Breast epithelium (tissue), 4 donors: ENCODE measurements at places on chromosomes 1 and 21. TPM values are rescaled to one million over a fixed set of nuclear protein-coding genes. Genes with fewer than 3 reads are reported as not detected.

The KRTAP10-6 gene
- total RNA-seq: not detected

The CFAP141 gene
- not detected for total RNA-seq

The INSRR gene
- total RNA-seq: not detected

The CXADR gene
- 0.32 TPM for total RNA-seq

The BSND gene
- total RNA-seq: not detected

The MAP1LC3C gene
- total RNA-seq: 7.2 TPM

The GNL2 gene
- total RNA-seq: 71.8 TPM

The KIF26B gene
- total RNA-seq: 1.0 TPM

The SPATA21 gene
- not detected for total RNA-seq

The RGS4 gene
- 6.7 TPM for total RNA-seq

The C1orf115 gene
- 38.1 TPM for total RNA-seq

The CD2 gene
- 3.5 TPM for total RNA-seq

The TENT5C gene
- 10.2 TPM for total RNA-seq

The FBXO28 gene
- 50.5 TPM for total RNA-seq

The SLC9C2 gene
- not detected for total RNA-seq

The TRPM2 gene
- 7.9 TPM for total RNA-seq

The RIIAD1 gene
- total RNA-seq: not detected

The AMY2B gene
- total RNA-seq: 47.2 TPM

The ICOSLG gene
- total RNA-seq: 0.80 TPM

The RASAL2 gene
- 28.5 TPM for total RNA-seq

The B3GALT2 gene
- total RNA-seq: 0.29 TPM

The GSTM1 gene
- total RNA-seq: 33.8 TPM

The HSPA6 gene
- total RNA-seq: 5.3 TPM

The RAD54L gene
- total RNA-seq: 1.8 TPM

The C1orf159 gene
- 24.0 TPM for total RNA-seq

The UBXN10 gene
- total RNA-seq: 4.9 TPM

The PAQR7 gene
- total RNA-seq: 7.2 TPM

The CDA gene
- total RNA-seq: 1.0 TPM

The CC2D1B gene
- total RNA-seq: 33.1 TPM

The C1orf87 gene
- not detected for total RNA-seq

The ALDH4A1 gene
- 23.7 TPM for total RNA-seq

The CFAP74 gene
- total RNA-seq: 0.98 TPM

The CD48 gene
- 5.4 TPM for total RNA-seq

The CSF3R gene
- total RNA-seq: 54.2 TPM

The ABCB10 gene
- total RNA-seq: 13.8 TPM

The TAS1R2 gene
- total RNA-seq: not detected

The MINDY1 gene
- total RNA-seq: 33.5 TPM

The LCE1D gene
- not detected for total RNA-seq

The CELA2A gene
- total RNA-seq: not detected

The ERG gene
- 14.0 TPM for total RNA-seq

The HPCAL4 gene
- not detected for total RNA-seq

The SMIM11 gene
- total RNA-seq: 16.4 TPM

The NBL1 gene
- total RNA-seq: 111 TPM

The TMEM52 gene
- total RNA-seq: 2.9 TPM

The HEYL gene
- 5.2 TPM for total RNA-seq

The NBPF4 gene
- total RNA-seq: not detected

The SH2D1B gene
- not detected for total RNA-seq

The NGF gene
- 7.2 TPM for total RNA-seq

The IFI44L gene
- 4.3 TPM for total RNA-seq

The ARV1 gene
- 21.0 TPM for total RNA-seq

The TGFBR3 gene
- total RNA-seq: 167 TPM

The IL20 gene
- not detected for total RNA-seq

The MYBPH gene
- 0.66 TPM for total RNA-seq

The TMEM183A gene
- 113 TPM for total RNA-seq

The UBASH3A gene
- 0.66 TPM for total RNA-seq

The OR2T35 gene
- not detected for total RNA-seq
